ENCODE measurements at places on chromosomes 11 and 22.

DNA sequence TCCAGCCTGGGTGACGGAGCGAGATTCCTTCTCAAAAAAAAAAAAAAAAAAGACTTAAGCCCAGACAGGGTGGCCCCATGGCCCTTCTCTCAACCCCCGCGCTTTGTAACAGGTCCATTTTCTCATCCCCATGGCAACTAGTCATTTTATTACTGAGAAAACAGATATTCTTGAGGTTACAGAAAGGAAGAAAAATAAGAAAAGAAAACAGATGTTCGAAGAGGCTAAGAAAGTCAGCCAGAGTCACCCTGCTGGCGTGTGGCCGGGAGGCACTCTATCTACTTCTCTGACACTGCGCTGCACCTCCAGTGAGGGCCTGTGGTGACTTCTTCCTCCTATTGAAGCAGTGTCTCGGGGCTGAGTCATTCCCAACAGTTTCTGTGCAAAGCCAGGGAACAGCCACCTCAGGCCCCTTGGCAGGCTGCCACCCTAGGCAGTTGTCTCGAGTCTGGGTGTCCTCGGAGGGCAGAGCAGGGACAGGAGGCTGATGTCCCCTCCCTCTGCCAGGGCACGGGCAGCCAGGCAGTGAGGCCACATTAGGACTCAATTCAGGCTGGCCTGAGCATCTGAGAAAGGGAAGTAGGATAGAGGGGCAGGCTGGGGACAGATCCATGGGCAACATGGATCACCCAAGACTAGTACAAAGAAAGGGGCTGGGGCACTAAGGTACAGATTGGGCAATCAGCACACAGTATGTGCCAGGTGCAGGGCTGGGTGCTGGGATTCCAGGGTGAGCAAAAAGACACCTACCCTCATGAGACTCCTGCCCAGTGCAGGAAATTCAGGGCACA, 16.4 kb upstream of the SYVN1 start:
- DNase-seq, result no peak

DNA sequence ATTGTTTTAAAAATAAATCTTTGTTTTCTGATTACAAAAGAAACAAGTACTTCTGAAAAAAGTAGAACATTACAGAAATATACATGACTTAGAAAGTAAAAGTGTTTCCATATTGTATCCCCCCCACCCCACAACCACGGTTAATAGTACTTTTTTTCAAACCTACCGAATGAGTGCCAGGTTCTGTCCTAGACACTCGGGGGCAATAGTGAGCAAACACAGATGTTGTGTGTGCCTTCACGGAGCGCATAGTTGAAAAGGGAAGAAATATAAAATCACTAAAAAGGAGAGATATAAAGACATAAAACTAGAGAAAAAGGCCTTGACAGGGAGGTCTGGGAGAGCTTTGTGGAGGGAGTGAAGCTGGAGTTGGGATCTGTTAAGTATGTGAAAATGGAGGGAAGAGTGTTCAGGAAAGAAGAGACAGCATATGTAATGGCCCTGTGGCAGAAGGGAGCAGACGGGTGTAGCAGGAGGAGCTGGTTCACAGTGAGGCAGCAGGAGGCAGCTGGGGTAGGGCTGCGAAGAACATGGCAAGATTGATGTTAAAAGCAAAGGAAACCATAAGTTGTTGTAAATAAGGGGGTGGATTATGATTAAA, 42.1 kb upstream of the ALX4 start:
- DNase-seq, result no peak

DNA sequence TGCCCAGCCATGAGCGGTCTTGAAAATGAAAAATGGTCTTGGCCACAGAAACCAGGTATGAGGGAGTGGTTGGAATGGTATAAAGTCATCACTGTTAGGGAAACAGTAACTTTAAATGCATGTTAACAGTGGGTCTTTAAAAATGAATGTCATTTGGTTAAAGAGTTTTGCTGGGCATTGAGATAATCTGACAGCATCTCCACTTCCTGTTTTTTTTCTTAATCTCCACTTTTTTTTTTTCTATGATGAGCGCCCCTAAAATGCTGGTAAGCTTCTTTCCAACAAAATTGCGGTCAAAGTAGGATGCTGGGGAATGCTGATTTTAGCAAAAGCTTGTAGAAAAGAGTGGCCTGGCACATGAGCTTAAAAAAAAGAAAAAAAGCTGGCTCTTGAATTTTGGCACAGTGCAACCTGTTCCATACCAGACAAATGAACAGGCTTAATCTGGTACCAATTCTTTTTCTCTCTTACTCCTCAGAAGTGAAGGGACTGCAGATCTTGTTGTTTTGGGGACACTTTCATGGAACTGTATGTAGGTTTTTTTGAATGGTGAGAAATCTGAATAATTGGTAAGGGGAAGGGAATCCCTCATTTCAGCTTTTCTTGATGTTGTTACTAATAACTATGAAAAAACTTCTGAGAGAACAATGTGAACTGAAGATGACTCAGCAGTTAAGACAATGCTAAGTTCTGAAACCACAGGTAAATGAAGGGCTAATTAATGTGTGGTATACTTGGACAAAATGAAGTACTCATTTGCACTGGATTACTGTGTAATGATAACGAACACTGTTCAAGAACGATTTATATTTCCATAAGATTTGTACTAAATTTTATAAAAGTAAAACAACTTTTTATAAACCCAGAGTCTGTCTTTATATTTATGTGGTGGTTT, 3.1 kb upstream of the ARHGEF12 start:
- no peak for DNase-seq

DNA sequence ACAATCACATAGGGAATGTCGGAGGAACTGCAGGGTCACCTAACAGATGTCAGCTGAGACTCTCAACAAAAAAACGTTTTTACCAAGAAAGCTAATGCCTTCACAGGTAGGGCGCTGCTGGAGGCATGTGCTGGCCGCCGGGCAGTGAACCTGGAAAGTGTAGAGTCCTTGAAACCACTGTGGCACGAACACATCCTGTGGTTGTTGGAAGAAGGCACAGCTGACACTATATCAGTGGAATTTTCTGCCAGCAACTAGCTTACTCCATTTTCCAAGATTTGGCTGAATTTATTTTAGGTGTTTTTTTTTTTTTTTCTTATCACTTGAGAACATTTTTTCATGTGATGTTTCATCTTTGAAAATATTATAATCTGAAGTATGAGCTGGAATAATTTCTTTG, 14.2 kb downstream of the TRMU start:
- DNase-seq, result no peak

DNA sequence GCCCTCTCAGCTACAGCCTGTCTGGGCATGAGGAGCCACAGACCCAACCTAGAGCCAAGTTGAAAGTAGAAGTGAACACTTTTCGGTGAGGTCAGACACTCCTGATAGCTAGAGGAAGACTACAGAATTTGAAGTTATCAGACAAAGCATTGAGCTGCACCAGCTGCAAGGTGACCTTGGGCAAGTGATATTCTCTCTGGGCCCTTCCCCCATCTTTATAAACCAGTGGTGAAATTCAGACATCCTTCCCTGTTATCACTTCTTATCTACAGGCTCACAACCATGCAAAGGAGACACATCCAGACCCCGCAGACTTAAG, 8.0 kb upstream of the PMM1 start:
- DNase-seq, result no peak

GRCh38 chr11:46238967-46239800, 38.3 kb upstream of the CREB3L1 start:
- peak; percentile 54 for DNase-seq

GRCh38 chr11:75275581-75275980, 35.0 kb downstream of the TPBGL start:
- no peak for DNase-seq

DNA sequence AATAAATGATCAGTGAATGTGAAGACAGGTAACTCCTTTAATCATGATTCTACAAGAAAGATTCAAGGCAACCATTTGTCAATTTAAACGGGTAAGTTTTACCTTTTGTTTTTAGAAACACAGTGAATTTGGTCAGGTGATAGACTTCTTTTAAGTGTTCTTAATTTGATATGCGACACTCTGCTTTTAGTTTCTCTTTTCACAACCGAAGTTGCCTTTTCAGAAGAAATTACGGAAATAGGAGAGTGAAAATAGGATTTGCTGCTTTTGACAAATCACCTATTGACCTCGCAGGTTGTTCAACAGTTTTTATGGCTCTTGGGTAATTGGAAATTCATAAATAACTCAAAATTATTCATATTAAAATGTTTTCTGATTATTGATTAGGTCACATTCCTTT, 142.1 kb downstream of the CNTN5 start:
- no peak for DNase-seq

DNA sequence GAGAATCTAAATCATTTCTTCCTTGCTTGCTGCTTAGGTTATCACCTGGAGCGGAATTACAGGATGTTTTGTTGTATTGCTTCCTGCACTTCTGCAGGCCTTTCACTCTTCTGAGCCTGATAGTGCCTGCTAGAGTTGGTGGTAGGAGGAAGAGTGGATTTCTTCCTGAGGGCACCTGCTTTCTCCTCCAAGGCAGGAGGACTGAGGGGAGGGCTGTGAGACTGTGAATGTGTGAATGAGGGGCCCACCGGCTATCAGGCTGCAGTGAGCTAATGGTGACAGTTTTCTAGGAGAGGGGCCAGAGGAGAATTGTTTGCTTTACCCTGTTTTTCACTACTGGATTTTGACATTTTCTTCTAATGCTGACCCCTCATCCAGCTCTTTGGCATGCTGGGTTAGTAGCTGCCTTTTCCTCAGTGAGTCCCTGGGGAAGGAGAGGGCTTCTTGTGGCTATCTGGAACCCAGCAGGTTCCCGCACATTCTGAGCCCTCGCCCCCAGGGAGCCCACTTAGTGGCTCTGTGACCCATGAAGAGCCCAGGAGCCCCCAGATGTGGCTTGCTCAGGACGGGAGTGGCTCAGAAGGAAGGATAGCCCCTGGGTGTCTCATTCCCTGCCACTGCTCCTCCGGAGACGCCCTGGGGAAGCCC, 39.1 kb downstream of the DIXDC1 start:
- DNase-seq, result no peak
